ENCODE measurements at places on chromosomes 1 and 21. TPM values are rescaled to one million over a fixed set of nuclear protein-coding genes. Genes with fewer than 3 reads are reported as not detected.
A peak's percentile ranks its signal among the peaks of the same experiment; 100 is the strongest.

The CAMTA1 gene
- total RNA-seq: 32.0 TPM

GRCh38 chr1:156246241-156246780 is 1.5 kb downstream of the PAQR6 start:
- peaks cover 25% of the 10 kb centered on the region for H3K27me3 ChIP-seq
- H3K36me3 ChIP-seq: peaks cover 31% of the 10 kb centered on the region
- peaks cover 6% of the 10 kb centered on the region for H3K4me1 ChIP-seq
- H3K4me3 ChIP-seq: no peak overlapping the region
- H3K27ac ChIP-seq: no peak overlapping the region
- no peak for DNase-seq

DNA sequence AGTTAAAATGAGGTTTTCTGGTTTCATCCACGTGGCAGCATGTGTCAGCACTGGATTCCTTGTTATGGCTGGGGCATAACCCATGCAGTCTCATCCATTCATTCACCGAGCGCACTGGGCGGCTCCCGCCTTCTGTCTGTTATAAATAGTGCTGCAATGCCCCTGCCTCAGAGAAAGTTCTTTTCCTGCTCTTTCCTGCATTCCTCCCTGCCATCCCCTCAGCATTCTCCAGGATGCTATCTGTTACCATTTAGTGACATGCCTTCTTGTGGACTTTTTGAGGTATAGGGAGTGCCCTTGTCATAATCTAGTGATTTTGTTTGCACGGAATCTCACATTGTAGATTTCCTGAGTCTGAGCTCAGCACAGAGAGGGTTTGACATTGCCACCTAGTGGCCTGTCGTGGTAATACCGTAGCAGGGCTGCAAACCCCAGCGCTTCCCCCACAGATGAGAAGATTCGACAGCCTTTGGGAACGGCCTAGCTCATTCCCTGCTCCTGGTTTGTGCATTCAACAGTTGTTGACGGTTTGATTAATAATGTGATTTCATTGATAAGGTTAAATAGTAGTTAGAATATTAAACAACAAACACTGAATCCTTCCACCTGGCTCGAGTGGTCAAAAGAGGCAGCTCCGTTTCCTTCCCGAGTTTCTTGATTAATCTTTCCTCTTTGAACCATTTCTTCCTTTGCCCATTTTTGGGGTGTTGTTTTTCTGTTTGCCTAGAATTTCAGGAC is 46.3 kb downstream of the UMODL1 start:
- no peaks in the 10 kb centered on the region for H3K36me3 ChIP-seq
- peak; percentile 90 for DNase-seq
- no peaks in the 10 kb centered on the region for H3K27me3 ChIP-seq

- H3K4me1 ChIP-seq: no peaks in the 10 kb centered on the region
- DNase-seq: no peak
- no peaks in the 10 kb centered on the region for H3K27me3 ChIP-seq
- no peak overlapping the region for H3K27ac ChIP-seq
Observed at GRCh38 chr1:85857991-85858390, 149.8 kb upstream of the ZNHIT6 start.

GRCh38 chr1:116534014-116534739 is 36.6 kb downstream of the CD58 start:
- no peaks in the 10 kb centered on the region for H3K27me3 ChIP-seq
- peaks cover 4% of the 10 kb centered on the region for H3K36me3 ChIP-seq
- no peak for DNase-seq
- no peak overlapping the region for H3K27ac ChIP-seq
- H3K4me3 ChIP-seq: no peak overlapping the region
- no peaks in the 10 kb centered on the region for H3K4me1 ChIP-seq

DNA sequence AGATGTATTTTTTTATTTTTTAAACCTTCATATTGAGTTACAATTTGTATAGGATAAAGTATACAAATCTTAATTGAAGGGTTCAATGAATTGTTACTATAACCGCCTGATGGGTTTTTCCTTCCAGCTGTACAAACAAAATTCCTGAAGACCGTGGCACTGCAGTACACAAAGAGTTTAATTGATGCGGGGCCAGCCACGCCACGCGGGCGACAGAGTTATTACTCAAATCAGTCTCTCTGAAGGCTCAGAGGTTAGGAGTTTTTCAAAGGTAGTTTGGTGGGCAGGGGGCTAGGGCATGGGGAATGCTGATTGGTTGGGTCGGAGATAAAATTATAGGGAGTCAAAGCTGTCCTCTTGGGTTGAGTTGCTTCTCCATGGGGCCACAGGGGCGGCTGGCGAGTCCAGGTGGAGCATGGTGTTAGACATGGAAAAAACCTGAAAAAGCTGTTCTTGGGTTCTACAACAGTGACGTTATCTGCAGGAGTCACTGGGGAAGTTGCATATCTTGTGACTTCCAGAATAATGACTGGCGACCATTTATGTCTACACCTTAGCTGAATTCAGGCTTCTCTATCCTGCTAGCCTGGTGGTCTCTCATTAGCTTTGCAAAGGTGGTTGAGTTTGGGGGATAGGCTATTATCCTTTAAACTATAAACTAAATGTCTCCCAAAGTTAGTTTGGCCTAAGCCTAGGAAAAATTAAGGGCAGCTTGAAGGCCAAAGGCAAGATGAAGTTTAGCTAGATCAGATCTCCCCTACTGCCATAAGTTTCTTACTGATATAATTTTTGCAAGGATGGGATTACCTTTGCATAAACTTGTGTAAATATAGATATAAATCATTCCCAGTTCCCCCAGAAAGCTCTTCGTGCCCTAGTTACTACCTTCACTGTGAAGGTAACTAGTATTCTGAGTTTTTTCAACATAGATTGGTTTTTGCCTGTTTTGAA is 13.0 kb upstream of the TMEM9 start:
- H3K4me1 ChIP-seq: peaks cover 6% of the 10 kb centered on the region
- no peak overlapping the region for H3K4me3 ChIP-seq
- H3K27ac ChIP-seq: no peak overlapping the region
- DNase-seq: no peak

DNA sequence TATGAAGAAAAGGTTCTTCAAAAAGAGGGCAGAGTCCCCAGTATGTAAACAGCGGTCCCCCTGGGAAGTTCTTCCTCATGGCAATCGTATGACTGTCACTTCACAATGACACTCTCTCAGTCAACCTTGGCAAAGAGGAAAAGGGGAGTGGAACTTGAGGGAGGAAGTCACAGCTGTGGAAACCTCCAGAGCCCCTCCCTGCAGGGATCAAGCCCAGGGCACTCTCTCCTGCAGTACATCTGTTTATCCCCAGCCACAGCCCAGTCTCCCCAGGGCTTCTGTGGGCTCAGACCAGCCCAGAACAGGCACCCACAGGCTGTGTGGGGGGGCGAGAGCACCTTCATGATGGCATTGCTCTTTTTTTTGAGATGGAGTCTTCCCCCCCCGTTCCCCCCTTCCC is 2.0 kb downstream of the ATP13A2 start:
- no peak overlapping the region for H3K27ac ChIP-seq
- no peak overlapping the region for H3K4me3 ChIP-seq
- H3K27me3 ChIP-seq: no peaks in the 10 kb centered on the region
- H3K36me3 ChIP-seq: no peaks in the 10 kb centered on the region

Data from thymus (tissue), 14 donors.